ENCODE measurements at places on chromosomes 7 and 10.

DNA sequence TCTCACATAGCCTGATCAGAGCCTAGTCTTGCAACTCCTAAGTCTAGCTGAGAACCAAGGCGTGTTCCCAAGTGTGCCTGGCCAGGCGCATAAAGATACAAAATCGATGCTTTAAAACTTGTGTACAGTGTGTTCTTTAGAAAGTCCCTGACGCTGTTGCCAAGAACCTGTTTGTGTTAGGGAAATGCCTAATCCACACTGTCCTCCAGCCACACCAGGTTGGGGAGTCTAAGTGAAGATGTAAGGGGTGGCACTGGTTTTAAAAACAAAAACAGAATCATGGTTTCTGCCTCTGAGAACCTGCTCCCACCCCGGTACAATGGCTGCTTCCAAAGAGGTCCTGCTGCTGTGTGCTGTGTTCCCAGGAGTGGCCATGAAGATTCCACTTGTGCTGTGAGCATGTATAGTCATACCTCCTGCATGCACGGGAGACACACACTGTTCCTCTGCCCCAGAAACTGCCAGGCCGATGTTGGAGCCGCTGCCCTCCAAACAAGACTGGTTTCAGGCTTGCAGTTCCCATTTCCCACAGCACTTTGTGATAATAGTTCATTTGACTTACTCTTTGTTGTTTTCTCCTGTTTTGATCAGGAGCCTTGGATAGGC is 88.5 kb downstream of the CCNY start:
- DNase-seq: no peak

- DNase-seq: no peak
These were observed 85.8 kb upstream of the PITRM1 start for GRCh38 chr10:3258394-3258793.

GRCh38 chr7:111953611-111954010 is 252.6 kb downstream of the DOCK4 start:
- no peak for DNase-seq

GRCh38 chr10:116685807-116686206 is 56.6 kb downstream of the HSPA12A start:
- DNase-seq: no peak

DNA sequence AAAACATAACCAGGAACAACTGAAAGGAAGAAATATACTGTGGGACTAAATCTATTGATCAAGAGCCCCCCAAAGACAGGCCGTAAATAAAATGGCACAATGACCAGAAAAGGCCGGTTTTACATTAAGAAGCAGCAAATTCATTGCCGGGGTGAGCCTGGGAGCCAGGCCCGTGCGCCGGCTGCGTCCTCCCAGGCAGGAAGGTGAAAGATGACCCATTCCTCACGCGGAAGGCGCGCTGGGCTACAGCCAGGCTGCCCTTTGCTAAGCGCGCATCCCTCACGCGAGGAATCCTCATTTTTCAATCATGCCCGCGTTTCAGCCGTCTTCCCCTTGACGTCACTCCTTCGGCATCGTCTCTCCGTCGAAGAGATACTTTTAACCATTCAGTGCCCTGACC is 47.6 kb upstream of the MGMT start:
- no peak for DNase-seq

DNA sequence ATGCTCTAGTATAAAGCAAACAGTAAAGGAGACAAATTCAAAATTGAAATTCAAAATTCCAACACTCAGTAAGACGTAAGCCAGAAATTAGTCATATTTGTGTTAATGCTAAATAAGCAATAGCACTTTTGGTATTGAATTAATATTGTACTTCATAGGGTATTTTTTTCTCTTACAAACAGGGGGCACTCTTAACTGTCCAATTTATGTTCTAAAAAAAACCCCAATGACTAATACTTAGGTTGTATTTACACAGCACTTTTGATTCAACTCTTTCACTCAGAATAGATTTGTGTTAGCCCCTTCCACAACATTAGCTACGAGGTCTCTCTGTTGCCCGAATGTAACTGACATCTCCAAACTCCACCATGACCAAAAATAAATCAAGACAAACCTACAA is 284.9 kb upstream of the COBL start:
- no peak for DNase-seq

GRCh38 chr10:29555091-29555745 is 79.6 kb downstream of the SVIL start:
- DNase-seq: no peak

DNA sequence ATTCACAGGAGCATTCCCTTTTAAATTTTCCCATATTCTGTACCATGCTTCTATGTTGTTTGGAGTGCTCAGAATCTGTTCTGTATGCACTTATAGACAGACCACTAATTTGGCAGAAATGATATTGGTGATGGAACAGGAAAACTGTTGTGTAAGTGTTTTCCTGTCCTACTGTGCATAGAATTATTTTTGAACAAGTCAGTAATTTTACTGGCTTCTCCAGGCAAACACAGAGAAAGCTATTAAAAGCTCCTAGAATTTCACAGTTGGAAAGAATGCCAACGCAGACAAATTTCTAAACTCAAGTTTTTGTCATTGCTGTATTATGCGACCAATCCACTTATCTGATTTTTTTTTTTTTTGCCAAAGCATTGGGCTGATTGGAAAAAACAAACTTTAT is 55.7 kb downstream of the ANKMY2 start:
- DNase-seq: no peak

- no peak for DNase-seq
These were observed 20.3 kb upstream of the GNA12 start for GRCh38 chr7:2864204-2864985.

DNA sequence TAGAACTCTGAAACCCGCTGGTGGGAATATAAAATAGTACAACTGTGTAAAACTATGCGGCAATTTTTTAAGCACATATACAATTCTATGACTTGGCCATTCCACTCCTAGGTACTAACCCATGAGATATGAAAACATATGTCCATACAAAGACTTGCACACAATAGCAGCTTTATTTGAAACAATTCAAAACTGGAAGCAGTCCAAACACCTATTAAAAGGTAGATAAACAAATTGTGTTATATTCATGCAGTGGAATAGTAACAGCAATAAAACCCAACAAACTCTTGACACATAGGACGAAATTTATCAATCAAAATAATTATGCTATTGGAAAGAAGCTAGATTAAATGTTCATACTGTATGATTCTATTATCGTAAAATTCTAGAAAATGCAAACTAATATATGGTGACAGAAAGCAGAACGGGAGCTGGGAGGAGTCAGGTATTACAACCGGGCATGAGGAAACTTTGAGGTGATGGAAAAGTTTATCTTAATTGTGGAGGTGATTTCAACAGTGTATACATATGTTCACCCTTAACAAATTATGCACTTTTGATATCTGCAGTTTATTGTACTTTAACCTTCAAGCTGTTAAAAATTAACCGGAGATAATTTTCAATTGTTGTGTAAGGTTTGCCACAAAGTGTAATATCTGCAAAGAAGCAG is 803 bp upstream of the STK31 start:
- no peak for DNase-seq

DNA sequence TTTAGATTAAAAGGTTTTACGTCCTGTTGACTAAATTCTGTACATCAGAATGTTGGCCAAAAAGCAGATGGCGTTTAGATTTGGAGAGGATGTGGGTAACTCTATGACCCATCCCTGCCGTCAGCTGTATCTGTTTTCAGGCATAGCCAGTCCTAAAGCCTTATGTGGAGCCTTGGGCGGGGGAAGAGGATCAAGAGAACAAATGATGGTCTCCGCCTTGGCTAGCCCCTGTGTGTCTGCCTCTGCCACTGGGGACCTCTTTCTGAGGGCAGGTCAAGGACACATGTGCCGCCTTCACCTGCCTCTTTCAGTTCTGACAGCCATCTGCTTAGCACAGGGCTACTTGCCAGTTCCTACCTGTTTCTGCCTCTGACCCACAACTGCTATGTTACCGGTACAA is 24.1 kb downstream of the PDSS1 start:
- no peak for DNase-seq

Measured in HFF-Myc (cell line).